ENCODE measurements at places on chromosomes 5 and 9. TPM values are rescaled to one million over a fixed set of nuclear protein-coding genes. Genes with fewer than 3 reads are reported as not detected.
A peak's percentile ranks its signal among the peaks of the same experiment; 100 is the strongest.

GRCh38 chr5:133520991-133521706 lies 91.2 kb downstream of the FSTL4 start:
- DNase-seq = no peak

PCDHAC1 gene
- 0.09 TPM for total RNA-seq

DNA sequence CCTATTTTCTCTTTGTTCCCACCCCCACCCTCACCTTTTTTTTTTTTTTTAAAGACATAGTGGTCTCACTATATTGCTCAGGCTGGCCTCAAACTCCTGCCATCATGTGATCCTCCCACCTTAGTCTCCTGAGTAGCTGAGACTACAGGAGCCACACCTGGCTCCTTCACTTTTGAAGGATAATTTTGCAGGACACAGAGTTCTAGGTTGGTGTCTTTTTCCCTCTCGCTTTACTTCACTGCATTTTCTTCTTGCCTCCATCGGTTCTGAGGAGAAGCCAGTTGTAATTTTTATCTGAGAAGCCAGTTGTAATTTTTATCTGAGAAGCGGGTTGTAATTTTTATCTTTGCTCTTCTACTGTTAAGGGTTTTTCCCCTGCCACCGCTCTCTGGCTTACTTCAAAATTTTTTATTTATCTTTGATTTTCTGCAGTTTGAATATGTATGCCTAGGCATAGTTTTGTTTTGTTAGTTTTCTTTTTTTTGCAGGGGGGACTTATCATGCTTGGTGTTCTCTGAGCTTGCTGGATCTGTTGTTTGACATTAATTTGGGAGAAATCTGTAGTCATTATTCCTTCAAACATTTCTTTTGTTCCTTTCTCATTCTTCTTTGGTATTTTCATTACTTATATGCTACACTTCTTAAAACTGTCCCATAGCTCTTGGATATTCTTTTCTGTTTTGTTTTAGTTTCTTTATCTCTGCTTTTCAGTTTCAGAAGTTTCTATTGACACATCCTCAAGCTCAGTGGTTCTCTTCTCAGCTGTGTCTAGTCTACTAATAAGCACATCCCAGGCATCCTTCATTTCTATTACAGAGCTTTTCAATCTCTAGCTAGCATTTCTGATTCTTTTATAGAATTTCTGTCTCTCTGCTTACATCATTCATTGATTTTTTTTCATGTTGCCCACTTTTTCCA lies 148.2 kb upstream of the CHD1 start:
- DNase-seq = no peak

GRCh38 chr9:96482476-96482875 lies 32.5 kb downstream of the HABP4 start:
- DNase-seq = no peak

GRCh38 chr5:171323806-171324632 lies 15.0 kb downstream of the TLX3 start:
- no peak for DNase-seq

GRCh38 chr5:133751846-133752245 lies 139.5 kb upstream of the FSTL4 start:
- no peak for DNase-seq

- DNase-seq = no peak
These were observed 39.2 kb downstream of the ZNF366 start for GRCh38 chr5:72468024-72468423.

GRCh38 chr9:120289990-120290975 lies 289.7 kb downstream of the CDK5RAP2 start:
- DNase-seq = no peak

PCDHA9 gene
- total RNA-seq = 0.05 TPM

HMMR gene
- 0.31 TPM for total RNA-seq

DNA sequence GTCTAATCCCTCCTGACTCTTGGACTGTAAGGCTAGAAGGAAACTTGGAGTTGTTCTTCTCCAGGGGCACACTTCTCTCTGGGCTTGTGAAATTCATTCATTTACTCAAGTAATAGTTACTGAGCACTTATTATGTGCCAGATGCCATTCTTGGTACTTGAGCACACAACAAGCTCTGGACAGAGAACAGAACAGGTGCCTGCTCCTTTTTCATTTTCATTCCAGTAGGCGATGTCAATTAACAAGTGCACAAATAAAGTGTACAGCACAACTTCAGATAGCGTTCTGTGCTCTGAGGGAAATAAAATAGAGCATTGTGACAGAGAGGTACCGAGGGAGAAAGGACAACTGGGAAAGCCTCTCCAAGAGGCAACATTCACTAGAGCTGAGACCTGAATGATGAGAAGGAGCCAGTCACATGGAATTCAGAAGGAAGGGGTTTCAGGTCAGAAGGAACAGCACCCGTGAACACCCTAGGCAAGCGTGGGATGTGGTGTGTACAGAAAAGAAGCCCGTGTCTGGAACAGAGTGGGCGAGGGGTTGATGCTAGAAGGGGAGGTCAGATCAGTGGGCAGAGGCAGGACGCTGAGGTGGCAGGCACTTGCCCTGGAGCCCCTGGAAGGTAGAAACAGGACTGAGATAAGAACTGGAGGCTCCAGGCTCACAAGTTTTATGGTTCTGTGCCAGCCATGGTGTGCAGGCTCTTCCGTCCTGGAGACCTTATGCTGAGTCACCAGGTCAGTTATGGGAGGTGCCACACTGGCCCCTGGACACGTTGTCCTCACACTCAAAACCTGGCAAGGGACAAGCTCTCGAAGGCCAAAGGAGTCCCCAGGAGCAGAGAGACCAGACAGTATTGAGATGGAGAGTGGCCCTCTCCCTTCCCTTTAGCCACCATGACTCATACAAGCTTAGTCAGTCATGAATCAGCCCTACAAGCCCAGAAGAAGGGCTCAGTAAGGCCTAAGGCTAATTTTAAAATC lies 7.2 kb upstream of the ABLIM3 start:
- DNase-seq = peak; percentile 64

DNA sequence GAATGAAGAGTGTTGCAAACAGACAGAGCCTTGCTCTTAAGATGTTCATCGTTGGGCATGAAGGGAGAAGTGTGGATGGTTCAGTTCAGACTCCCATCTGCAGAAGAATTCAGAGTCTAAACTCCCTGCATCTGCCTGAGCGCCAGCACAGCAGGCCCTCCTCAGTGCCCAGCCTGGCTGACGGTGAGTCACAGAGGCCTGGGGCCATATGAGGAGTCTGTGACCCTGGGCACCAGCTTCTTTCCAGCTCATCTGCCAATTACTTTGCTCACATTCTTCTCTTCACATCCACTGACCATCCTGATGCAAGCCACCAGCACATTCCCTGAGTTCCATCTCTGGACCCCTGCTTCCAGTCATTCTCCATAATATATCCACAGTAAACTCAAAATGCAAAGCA lies 401.1 kb upstream of the TRPC7 start:
- DNase-seq = no peak

GRCh38 chr5:9347541-9348295 lies 198.2 kb downstream of the SEMA5A start:
- no peak for DNase-seq

DNA sequence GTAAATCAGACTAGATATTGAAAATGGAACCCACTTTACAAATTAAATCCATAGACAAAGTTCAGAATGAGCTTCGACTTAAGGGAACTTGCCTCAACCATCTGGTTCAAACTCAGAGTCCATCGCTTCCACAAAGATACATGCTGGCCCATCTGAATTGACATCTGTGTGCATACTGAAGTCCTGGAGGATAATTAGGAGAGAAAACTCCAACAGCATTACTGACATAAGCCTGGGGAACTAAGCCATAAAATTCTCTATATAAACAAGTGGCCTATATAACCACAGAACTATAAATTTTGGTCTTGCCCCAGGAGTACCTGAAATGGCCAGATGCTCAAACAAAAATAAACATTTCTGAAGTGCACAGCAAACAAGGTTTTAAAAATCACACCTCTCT lies 94.4 kb downstream of the IZUMO3 start:
- no peak for DNase-seq

DNA sequence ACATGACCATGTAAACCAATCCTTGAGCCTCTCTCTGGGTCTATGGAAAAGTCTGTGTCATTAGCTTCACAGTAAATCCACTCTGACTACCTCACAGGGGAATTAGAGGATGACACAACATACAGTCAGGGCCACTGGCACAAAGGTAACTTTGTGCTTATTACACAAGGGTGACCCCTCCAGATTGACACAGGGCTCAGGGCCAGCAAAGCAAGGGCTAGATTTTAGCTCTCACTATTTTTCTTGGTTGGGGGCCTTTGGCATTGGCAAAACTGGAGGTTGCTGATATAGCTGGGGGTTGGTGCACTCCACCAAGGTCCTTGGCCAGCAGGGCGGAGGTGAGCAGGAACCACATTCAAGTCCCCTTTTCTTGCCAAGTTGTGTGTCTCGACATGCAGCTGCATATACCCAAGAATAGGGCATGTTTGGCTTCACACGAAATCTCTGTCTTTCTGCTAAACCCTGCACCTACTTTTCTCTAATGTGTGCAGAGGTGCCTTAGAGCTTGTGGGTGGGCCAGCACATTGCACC lies 15.2 kb upstream of the OSMR start:
- no peak for DNase-seq

STPG3 gene
- 0.32 TPM for total RNA-seq

GRCh38 chr9:123421186-123421585 lies 65.2 kb downstream of the CRB2 start:
- no peak for DNase-seq

- no peak for DNase-seq
These were observed 379.0 kb downstream of the GLIS3 start for GRCh38 chr9:3920604-3921582.

SLCO6A1 gene
- not detected for total RNA-seq

GRCh38 chr5:138596105-138596881 lies 21.1 kb upstream of the HSPA9 start:
- no peak for DNase-seq

DNA sequence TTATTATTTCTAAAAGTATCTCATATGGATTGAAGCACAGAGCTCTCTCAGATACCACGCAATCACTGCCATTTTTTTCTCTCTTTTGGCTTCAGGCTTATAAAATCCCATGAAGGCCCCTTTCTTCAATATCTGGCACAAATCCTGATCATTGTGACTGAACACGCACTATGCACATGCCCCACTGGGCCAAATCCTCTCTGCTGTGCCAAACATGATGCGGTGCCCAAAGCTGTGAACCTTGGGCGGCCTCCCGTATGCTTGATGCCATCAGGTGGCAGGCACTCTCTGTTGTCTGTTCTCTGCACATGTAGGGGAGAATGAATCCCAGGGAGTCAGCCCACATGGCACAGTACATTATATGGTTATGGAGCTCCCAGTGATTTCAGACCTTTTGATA lies 375.0 kb upstream of the RGMB start:
- DNase-seq = no peak

TNFSF8 gene
- total RNA-seq = 0.11 TPM

C9orf50 gene
- not detected for total RNA-seq

DNA sequence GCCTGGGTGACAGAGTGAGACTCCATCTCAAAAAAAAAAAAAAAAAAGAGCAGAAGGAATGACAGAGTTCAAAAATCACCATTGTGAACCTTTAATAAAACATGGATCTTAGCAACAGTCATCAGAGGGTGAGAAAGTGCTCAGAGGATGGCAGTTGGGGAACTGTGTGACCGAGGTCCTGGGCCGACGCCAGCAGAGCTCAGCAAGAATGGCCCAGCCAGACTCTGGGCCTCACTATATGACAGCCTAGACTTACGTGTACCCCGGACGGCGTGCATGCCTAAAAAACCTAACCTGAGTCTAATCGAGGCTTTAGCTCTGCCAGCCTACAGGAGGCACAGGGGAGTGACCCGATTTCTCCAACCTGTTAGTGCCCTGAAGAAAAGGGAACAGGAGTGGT lies 64.3 kb downstream of the MVB12B start:
- no peak for DNase-seq

DNA sequence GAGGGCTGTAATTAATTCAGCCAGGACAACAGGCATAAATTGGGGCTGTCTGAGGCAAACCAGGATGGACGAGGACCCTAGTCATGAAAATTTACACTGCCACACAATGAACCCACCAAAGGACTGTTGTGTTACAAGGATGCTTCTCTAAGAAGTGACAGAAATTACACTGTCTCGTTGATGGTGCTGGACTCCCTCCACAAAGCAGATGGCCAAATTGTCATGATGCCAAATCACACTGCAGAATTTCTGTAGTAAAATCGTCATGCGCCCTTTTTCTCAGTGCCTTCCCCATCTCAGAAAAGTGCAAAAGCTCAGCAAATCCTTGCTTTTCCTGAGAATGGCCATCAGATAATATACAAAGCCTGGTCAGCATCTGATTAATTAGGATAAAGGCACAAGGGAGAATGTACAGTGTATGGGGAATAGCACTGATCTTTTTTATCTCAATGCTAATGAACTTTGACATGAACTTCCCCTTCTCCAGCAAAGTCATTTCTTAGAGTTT lies 545.8 kb downstream of the CSNK1G3 start:
- no peak for DNase-seq

GRCh38 chr9:32180597-32180996 lies 203.8 kb upstream of the ACO1 start:
- DNase-seq = no peak

- DNase-seq = no peak
These were observed 137.1 kb upstream of the TRIM32 start for GRCh38 chr9:116549786-116550660.

DNA sequence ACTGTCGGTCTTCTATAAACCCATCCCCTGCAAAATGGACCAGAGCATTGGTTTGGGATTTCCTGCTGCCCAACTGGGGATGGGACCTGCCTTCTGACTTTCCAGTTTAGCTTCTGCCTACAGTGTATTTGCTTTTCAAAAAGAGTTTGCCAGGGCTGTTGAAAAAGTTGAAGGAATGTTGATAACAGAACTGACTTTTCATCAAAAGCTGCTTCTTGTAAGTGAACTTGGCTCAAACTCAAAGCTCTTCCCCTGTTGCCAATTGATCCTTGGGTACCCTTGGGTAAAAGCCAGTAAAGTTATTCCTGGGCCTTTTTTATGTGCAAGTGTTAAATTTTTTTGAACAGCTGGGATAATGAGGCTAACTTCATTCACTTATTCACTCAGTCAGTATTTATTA lies 142.9 kb upstream of the SLC30A5 start:
- DNase-seq = no peak

DNA sequence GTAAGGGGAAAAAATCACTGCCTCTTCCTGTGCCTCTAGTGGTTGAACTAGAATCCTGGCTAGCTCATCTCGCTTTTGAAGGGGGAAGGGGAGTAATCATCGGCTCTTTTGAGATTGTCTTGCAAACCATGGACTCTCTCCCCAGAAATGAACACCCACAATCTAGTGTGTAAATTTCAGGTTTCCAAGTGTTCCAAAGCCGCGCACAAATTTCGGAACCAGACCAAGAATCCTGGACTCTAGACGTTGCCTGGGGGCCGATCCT lies 4.9 kb upstream of the FOXE1 start:
- no peak for DNase-seq
